Left renal cortex interstitium (tissue), 4 donors: ENCODE measurements at places on chromosomes 1 and 21. TPM values are rescaled to one million over a fixed set of nuclear protein-coding genes. Genes with fewer than 3 reads are reported as not detected.

- no peak for DNase-seq
Measured at GRCh38 chr1:117930484-117930883, 945 bp downstream of the WDR3 start.

DNA sequence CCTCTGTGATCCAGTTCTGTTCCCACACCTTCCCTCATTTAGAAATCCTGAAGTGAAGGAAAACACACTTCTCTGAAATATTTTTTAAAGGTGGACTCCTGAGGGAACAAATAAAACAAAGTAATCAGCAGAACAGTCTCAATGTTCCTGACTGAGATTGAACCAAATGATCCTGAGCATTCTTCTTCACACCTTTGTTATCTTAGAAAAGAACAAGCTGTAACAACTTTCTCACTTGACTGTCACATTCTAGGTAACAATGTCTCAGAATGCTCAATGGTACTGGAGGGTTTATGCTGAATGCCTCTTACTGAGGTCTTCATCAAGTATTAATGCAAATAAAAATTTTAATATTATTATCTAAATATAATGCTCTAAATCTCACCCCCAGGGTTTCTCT, 40.4 kb upstream of the RGS2 start:
- no peak for DNase-seq

- no peak for DNase-seq
Measured at GRCh38 chr1:213221209-213221608, 170.2 kb downstream of the RPS6KC1 start.

DNA sequence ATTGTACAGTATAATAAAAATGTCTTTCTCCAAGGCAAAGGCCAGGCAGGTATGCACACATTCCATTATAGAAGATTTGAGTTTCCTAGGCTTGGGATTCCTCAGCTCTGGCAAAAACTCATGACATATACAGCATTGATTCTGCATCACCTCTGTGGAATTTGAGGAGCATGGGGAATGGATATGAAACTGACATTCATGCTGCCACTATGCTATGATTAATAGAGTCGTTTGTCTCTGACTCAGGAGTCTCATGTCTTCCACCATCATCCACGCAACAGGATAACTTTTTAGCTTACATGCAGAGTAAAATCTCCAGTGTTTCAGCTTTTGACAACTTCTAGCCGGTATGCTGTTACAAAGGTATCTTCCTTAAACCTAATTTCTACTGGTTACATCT, 49.8 kb upstream of the ADORA3 start:
- DNase-seq, result no peak

DNA sequence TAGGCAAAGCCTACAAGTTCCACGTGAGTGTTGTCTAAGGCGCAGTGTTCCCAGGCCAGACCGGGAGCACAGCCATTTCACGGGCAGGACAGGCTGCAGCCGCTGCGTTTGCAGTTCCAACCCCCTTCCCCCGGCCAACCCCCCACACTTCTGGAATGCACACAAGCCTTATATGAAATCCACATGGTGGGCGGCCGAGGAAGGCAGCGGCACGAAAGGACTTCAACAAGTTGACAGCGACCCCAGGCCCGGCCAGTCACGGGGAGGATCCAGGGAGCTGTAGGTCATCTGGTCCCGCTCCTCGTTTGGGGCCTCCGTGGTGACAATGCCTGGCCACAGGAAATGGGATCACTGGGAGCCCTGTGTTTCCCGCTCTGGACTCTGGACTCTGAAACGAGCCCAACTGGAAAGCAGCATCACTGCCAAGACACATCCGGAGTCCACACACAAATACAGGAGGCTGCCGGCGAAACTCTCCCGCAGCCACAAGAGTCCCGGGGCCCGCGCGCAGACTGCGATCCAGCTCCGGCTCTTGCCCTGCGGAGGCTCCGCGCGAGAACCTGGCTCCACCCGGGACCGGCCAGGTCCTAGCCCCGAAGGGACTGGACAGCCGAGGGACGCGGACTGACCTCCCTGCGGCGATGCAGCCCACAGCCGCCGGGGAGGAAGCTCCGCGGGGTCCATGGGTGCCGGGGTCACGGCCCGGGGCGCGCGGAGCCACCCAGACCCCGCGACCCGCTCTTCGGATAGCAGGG, 794 bp downstream of the NID1 start:
- no peak for DNase-seq

DNA sequence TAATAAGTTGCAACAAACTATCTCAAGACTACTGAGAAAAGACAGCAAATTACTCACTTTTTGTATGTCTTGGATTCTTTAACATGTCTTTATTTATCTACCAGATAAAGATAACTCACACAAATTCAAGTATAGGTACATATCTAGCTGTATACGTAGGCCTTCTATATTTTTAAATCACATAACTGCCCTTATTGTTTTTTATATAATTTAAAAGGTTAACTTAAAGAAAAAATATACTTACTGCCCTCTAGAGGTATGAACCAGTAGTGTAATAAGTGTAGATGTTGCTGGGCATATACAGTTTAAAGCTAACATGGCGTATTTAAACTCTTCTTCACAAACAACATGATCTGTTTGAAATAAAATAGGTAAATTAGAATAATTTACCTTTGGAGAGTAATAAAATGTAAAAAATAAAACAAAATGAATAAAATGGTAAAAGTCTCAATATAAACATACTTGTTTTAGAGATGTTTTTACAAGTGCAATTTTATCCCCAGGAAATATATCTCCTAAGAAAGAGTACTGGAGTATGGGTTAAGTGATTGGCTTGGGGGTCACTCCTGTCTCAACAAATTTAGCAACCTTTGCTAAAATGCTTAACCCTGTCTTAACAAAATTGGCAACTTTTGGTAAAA, 235.2 kb downstream of the KCNT2 start:
- DNase-seq, result no peak

DNA sequence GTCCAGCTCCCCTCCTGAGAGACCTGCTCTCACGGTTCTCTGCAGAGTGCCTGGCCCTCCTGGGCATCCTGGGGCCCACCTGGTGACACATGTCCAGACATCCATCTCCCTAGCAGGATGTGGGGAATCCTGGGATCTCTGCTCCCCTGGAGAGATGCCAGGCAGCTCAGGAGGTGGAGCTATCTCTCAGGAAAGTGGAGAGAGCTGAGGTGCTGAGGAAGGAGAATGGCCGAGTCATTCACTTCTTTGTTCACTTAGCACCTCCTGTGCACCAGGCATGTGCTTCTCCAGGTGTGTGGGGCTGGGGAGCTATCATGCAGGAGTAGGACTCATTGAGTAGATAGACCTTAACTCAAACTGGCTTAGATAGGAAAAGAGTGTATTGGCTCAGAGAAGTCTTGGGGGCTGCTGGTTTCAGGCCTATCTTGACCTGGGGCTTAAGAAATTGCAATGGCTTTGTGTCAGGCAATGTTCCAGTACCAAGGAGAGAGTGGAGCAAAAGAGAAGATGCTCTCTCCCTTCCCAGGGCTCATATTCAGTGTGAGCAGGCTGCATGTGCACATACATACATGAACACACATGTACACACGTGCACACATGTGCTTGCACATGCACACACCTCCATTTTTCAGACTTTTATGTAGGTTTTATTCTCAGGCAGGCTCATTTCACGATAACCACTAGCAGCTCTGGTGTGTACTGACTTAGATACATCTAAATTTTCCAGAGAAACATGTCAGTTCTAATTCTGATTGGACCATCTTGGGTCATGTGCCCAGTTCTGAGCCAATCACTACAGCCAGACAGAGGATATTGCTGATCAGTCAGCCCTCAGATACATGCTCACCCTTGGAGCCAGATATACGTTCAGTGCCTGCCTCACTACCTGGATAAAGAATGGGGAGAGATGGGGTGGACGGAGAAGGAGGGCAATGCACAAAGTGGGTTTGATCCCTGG, 437.6 kb downstream of the PTPRU start:
- DNase-seq, result no peak

- no peak for DNase-seq
Measured at GRCh38 chr1:94385308-94385929, 32.8 kb upstream of the ABCD3 start.

- no peak for DNase-seq
Measured at GRCh38 chr1:6358757-6359201, 34.8 kb downstream of the ACOT7 start.

- no peak for DNase-seq
Measured at GRCh38 chr1:66947267-66947666, 22.5 kb downstream of the MIER1 start.

- DNase-seq, result no peak
Measured at GRCh38 chr1:161497961-161498360, 7.3 kb upstream of the FCGR2A start.

GRCh38 chr1:72481420-72481970, 199.2 kb upstream of the NEGR1 start:
- no peak for DNase-seq

- no peak for DNase-seq
Measured at GRCh38 chr1:159421821-159422220, 10.2 kb upstream of the OR10J4 start.

- no peak for DNase-seq
Measured at GRCh38 chr1:94305704-94306103, 68.3 kb upstream of the ARHGAP29 start.

GRCh38 chr1:81806432-81806770, 5.7 kb downstream of the ADGRL2 start:
- DNase-seq, result no peak

DNA sequence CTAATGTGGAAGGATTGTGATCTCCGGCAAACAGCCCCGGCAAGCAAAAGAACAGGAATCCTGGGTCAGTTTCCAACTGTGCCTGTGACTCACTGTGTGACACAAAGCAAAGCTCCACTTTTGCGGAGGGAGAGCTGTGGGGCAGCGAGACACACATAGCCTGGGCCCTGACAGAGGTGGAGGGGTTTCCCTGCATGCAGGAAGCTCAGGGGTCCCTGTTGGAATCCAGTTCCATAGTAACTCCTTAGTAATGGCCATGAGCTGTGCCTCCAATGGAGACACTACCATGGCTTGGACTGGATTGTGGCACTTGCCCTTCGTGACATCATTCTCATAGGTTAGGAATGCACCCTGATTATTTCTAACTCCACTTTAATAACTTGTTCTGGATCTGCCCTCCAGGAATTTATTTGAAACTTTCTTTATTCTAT, 47.0 kb upstream of the ATF3 start:
- DNase-seq, result no peak

DNA sequence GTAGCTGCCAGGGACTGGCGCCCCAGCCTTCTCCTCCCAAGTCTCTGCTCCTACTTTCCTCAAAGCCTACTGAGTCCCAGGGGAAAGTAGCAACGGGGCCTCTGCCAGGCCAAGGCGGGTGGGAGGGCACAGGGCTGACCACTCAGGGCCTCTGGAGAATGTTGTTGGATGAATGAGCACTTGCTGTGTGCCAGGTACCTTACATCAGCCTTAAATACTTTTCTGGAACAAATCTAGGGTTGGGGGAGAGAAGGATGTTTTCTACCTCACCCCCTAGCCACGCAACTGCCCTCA, 119.3 kb upstream of the ZBTB40 start:
- DNase-seq, result no peak

GRCh38 chr1:143720087-143721023, 251.4 kb downstream of the FAM72C start:
- DNase-seq, result no peak

DNA sequence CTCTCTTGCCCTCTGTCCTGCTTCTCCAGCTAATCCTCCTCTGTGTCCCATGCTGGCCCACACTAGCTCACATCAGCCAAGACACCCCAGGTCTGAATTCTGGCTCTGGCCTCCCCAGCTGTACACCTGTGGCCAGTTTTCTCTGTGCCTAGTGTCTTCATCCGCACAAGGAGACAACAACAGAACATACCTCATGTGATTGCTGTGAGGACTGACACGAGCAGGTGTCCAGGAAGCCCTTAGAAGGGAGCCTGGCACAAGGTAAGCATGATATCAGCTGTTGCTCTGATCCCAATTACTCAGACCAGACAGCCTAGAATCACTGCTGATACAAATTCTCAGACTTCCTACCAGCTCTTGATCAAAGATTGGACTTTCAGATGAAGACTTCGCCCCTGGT, 71.2 kb upstream of the GJB5 start:
- no peak for DNase-seq

DNA sequence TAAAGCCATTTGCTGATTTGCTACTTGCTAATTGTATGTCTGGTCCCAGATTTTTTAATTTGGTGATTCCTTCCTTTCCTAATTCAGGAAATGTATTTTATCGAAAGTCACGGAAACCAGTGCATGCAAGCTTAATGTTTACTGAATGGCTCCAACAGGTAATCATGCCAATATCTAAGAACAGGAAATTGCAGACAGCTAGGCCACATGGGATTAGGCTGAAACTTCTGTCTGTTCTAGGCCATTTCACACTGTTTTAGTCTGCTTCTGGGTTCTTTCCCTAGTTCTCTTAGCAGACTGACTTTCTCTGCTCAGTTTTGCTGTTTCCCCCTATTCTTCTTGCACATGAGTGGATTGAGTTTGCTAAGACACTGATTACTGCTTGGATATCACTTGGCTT, 111.4 kb downstream of the NTNG1 start:
- no peak for DNase-seq

- no peak for DNase-seq
Measured at GRCh38 chr1:74486036-74486435, 26.4 kb downstream of the LRRC53 start.

DNA sequence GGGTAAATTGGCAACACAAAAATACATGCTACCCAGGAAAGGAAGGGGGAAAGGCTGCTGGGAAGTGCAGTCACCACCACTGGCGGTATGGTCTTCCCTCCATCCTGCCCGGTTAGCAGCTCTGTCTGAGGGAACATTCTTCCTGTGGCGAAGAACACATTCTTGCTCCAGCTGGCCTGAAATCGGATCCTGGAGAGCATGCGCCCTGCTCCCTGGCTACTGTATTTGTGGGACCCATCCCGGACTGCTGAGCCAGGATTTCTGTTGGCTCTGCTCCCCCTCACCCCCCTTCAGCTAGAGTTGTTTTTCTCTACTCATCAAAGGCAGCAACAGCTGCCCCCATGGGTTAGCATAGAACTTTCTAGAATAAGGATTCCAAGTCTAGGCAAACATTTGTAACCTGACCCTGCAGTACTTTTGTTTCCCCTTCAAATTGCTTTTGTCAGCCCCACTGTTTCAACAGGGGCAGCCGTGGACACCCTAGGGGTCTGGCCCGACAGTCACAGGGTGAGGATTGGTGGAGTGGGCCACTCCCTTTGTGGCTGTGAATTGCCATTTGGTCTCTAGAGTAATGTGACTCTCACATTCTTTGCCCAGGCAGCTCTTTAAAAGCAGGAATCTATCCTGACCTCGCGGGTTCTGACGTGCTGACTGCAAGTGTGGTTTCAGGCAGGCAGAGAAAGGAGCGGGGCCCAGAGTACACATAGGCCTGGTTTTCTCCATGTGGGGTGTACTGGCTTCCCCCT, 157.7 kb downstream of the TOMM20 start:
- DNase-seq, result no peak

DNA sequence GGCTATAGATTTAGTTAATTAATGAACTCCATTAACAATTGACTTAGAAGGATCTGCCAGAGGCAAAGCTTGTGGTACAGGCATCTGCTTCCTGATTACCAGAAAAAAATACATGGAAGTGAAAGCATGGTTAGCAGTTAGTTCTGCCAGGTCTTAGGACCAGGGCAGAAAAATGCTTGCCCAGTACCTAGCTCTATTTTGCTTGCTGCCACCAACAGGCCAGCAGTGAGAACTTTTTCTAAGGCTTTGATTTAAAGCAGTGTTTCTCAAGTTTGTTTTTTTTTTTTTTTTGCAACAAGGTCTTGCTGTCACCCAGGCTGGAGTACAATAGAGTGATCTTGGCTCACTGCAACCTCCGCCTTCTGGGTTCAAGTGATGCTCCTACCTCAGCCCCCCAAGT, 16.4 kb upstream of the MTF1 start:
- no peak for DNase-seq

Gene HPCAL4
- polyA plus RNA-seq, result 1.7 TPM

Gene PTPN14
- polyA plus RNA-seq, result 42.9 TPM

Gene TMEM269
- polyA plus RNA-seq, result 0.79 TPM

Gene GDAP2
- polyA plus RNA-seq, result 17.2 TPM

Gene PLEKHN1
- polyA plus RNA-seq, result 0.70 TPM
